Frontal cortex (tissue), 4 donors: ENCODE measurements at places on chromosomes 2 and 18.

DNA sequence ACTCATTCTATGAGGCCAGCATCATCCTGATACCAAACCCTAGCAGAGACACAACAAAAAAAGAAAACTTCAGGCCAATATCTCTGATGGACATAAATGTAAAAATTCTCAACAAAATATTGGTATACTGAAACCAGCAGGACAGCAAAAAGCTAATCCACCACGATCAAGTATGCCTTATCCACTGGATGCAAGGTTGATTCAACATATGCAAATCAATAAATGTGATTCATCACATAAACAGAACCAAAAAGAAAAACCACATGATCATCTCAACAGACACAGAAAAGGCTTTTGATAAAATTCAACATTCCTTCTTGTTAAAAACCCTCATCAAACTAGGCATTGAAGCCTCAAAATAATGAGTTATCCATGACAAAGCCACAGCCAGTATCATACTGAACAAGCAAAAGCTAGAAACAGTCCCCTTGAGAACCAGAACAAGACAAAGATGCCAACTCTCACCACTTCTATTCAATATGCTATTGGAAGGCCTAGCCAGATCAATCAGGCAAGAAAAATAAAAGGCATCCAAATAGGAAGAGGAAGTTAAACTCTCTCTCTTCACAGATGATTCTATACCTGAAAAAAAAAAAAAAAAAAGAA lies 45.3 kb downstream of the RTTN start:
- no peak for DNase-seq

- no peak for DNase-seq
Observed at GRCh38 chr2:26940001-26940400, 30.4 kb upstream of the MAPRE3 start.

DNA sequence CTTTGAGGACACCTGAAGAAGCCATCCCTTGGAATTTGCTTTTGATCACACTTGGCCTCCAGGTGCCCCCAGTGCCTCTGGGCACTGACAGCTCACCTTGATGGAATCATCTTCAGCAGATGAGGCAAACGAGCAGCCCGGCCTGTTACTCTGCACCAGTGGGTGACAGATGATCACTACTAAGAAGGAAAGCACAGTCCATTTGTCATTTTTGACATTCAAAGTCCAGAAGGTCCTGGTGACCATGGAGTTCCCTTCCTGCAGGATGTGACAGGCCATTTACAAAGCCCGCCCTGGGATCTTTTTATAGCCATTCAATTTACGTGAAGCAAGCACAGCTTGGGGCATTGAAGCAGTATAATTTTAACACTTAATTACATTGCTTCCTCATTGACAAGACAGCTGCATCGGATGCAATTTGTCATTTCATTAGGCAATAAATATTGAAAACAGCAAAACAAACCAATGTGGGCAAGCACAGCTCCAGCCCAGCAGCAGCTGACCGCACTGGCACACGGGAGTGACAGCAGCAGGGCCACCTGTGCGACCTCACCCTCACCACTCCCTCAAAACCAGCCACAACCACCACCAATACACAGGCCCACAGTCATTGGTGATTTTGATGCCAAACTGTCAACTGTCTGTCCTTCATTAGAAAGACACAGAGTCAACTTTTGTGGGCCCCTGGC lies 76.0 kb upstream of the SLC66A3 start:
- no peak for DNase-seq

DNA sequence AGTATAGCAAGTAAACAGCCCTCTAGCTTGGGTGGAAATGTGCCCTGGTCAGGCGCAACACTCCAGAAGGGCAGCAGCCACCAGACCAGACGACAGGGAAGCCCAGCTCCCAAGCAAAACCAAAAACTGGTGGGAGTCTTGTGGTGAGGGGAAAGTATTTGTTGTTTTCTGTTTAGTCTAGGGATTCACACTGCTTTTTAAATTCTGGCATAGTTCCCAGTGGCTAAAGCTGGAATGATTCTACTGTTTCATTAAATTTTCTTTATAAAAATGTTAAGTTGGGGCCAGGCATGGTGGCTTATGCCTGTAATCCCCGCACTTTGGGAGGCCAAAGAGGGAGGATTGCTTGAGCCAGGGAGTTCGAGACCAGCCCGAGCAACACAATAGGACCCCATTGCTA lies 38.5 kb downstream of the MERTK start:
- DNase-seq: no peak

GRCh38 chr2:133591164-133591563 lies 22.9 kb upstream of the NCKAP5 start:
- DNase-seq: no peak

DNA sequence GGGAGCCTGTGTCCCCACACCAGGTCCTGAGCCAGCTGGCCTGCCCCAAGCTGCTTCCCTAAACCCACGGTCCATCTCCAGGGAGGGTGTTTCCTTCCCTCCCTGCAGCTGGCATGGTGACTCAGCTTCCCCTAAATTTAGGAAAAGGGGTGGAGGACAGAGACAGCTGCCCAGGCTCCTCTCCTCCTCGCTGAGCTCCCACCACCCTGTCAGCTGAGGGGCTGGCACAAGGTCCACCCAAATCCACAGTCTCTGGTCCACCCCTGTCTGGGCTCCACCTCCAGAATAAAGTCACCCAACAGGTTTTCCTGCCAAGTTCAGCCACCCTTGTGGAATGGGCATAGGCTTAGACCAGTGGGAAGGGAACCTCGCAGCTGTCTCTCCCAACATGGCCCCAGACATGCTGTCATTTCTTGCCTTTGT lies 156.5 kb downstream of the TNS1 start:
- no peak for DNase-seq

GRCh38 chr2:9163306-9164111 lies 43.1 kb upstream of the ASAP2 start:
- no peak for DNase-seq

- no peak for DNase-seq
Observed at GRCh38 chr2:30356071-30356470, 91.0 kb upstream of the LCLAT1 start.

DNA sequence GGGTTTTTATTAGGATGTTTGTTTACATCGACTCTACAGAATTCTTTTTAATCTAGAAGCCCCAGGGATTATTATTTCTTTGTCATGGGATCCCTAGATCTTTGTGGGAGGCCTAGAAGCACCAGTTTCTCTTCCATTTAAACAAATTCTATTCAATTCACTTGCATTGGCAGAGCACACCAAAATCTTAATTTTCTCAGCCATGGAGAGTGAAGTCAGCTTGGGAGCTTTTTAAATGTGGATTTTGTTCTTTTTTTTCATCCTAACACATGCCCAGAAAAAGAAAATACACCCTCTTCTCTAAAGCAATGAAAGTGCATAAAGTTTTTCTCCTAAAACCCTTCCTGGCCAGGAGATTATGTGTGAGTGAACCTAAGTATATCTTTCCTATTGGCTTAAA lies 38.5 kb downstream of the CDCA7 start:
- no peak for DNase-seq

- DNase-seq: no peak
Observed at GRCh38 chr2:138515092-138515491, 13.5 kb downstream of the SPOPL start.

GRCh38 chr2:239064891-239065290 lies 217.0 kb downstream of the TWIST2 start:
- no peak for DNase-seq

GRCh38 chr18:49322765-49323490 lies 137.5 kb downstream of the DYM start:
- DNase-seq: no peak

- no peak for DNase-seq
Observed at GRCh38 chr18:46883180-46883579, 34.1 kb downstream of the PIAS2 start.

- DNase-seq: no peak
Observed at GRCh38 chr2:47195148-47195547, 40.0 kb upstream of the STPG4 start.

- no peak for DNase-seq
Observed at GRCh38 chr2:191041418-191042161, 27.6 kb upstream of the STAT1 start.

- DNase-seq: no peak
Observed at GRCh38 chr2:67309281-67309680, 87.9 kb upstream of the ETAA1 start.
